ENCODE measurements at places on chromosomes 4 and X.

GRCh38 chr4:165464813-165465381 is 86.1 kb downstream of the CPE start:
- DNase-seq = peak; percentile 10

DNA sequence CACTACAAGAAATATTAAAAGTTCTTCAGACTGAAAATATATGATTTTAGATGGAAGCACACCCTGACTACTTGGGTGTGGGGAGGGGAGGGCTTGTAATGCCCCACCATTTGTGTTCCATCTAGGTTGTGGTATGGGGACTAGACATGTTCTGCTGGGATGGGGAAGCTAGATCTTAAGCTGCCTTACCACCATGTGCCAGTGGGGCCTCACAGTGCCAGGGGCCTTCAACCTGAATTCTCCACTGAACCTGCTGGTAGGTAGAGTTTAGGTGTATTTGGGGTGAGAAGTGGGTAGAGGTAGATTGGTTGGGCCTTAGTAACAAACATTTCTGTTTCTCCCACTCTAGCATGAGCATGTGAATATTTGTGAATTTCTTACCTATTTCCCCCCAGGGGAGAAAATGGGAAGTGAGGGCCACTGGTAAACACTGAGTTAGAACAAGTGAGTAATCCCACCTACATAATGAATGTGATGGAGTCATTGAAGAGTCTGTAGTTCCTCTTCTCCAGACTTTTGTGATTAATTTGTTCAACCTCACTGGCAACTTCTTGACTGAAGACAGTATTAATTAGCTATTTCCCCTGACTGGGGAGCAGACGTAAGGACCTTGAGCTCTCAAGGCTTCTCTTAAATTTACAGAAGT is 44.0 kb downstream of the BRCC3 start:
- DNase-seq = no peak

DNA sequence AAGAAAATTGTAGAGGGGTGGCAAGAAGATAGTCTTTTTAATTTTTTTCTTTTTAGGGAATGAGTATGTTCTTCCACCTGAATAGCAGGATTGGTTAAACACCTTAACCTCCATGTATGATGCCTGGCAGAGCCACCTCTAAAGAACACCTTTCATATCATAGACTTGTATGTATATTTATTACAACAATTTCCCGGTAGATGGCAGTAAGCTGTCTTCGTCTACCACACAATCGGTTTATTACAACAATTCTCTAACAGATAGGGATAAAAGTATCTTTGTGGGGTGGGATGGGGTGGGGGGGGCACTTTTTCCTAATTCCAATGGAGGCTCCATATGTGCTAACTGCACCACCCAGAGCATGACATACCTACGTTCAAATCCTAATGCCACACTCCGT is 255.5 kb downstream of the LDB2 start:
- no peak for DNase-seq

DNA sequence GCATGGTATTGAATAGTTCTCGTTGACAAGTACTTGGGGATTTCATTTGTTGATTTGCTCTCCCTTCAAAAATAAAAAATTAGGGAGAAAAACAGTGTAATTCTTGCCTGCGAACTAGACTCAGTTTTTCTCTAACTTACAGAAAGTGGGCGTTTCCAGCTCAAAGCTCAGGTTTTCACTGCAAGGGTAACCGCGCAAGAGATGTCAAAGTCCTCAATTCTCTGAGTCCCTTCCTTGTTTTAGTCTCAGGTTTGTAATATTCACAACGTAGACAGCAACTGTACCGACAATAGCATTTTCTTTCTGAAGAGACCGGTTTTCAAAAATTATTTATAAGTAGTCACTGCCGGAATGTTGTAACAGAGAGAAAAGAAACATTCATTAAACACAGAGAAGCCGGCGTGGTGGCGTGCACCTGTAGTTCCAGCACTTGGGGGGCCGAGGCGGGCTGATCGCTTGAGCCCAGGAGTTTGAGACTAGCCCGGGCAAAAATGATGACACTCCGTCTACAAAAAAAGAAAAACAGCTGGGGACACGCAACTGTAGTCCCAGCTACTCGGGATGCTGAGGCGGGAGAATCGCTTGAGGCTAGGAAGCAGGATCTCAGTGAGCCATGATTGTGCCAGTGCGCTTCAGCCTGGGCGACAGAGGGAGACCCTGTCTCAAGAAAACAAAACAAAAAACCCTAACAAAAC is 774 bp downstream of the ZCCHC4 start:
- DNase-seq = no peak

GRCh38 chr4:63937961-63938360 is 471.3 kb downstream of the TECRL start:
- no peak for DNase-seq

- no peak for DNase-seq
Measured at GRCh38 chr4:6021831-6022606, 3.8 kb upstream of the C4orf50 start.

GRCh38 chrX:38052096-38052495 is 45.7 kb downstream of the SYTL5 start:
- no peak for DNase-seq

GRCh38 chrX:23616361-23616760 is 50.9 kb upstream of the PRDX4 start:
- no peak for DNase-seq

Measured in GM19239 (cell line).